Right ventricle myocardium inferior (tissue), 1 donor: ENCODE measurements at places on chromosomes 5 and 9.

GRCh38 chr9:93645149-93645889, 68.9 kb downstream of the PHF2 start:
- DNase-seq = no peak

DNA sequence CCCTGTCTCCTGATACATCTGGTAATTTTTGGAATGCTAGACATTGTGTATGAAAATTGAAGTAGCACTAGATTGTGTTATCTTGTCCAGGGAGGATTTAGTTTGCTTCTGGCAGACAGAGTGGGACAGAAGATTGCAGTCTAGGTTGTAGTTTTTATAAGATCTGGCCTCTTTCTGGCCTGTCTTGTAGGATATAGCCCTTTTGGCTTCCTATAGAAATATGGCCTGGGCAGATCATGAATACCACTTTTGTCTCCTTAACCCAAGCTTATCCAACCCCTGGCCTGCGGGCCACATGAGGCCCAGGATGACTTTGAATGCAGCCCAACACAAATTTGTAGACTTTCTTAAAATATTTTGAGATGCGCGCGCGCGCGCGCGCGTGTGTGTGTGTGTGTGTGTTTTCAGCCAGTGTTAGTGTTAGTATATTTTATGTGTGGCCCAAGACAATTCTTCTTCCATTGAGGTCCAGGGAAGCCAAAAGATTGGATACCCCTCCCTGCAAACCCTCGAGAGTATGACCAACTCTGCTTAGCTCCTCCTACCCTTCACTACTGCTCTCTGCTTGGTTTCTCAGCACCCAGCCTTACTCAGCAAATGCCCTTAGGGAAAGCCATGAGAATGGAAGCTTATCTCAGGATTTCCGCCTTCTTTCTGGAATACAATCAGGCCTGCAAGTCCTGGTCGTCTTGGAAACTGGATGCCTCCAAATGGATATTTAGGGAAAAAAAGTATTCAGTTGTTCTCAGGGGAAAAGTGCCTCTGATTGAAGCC, 26.5 kb downstream of the ANKRD33B start:
- no peak for DNase-seq

- no peak for DNase-seq
Observed at GRCh38 chr9:5511476-5511875, 1.1 kb downstream of the PDCD1LG2 start.

- peak; percentile 50 for DNase-seq
Observed at GRCh38 chr5:39461007-39461682, 36.4 kb upstream of the DAB2 start.

- no peak for DNase-seq
Observed at GRCh38 chr9:26263478-26263877, 585.2 kb upstream of the TUSC1 start.

- no peak for DNase-seq
Observed at GRCh38 chr5:175690586-175690985, 32.7 kb downstream of the HRH2 start.

DNA sequence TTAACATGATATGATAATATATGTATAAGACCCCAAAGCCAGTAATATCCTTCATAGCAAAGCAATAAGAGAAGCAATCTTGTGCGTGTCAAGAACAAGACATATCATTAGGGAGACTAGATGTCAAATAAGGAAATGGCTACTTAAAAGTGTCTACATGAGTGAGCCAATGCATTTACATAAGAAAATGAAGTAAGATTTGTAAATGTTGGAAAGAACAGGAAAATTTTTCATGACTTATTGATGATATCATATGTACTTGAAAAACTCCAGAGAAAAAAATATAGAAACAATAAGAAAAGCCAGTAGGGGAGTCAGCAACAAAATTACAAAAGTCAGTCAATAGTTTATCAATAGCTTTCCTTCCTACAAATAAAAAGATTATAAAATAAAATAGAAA, 13.8 kb upstream of the MCTP1 start:
- DNase-seq = no peak

DNA sequence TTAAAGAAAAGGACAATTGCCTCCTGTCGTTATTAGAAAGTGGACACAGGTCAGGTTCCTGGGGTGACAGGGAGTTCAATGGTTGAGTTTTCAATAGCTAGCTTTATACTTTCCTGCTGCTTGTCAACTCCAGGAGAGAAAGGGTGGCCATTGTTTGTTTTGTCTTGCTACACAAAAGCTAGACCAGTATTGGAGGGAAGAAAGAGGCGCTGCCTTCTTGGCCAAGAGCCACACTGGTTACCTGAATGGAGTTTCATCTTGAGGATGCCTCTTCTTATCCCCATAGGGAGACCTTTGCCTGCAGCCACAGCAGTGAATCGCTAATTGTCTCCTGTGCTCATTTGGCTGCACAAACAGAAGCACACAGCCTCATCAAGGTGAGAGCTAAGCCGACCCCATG, 279.4 kb upstream of the GRIA1 start:
- no peak for DNase-seq

DNA sequence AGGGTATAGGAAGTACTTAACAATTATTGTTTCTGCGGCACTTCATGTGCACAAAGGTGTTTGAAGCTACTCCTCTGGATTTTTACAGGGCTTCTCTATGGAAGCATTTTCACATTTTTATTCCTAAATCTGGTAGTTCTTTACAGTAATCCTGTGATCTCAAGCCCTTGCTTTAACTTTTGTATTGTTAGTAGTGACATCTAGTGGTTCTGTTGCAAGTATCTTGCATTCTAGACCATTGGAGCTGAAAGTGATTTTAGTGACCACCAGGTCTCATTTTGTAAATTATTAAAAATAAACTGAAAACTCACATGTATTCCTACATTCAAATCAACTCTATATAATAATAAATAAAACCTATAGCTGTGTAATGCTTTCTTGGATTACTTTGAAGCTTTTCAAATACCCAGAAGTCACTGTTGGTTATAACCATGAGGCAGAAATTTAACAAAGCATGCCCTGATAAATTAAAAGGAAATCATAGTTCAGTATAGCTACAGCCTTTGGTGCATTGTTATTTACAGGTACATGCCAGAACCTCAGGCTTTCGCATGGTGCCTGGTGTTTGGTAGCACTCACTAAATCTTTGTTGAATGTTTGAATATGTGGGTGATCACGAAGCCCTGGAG, 18.9 kb downstream of the RPS23 start:
- no peak for DNase-seq

DNA sequence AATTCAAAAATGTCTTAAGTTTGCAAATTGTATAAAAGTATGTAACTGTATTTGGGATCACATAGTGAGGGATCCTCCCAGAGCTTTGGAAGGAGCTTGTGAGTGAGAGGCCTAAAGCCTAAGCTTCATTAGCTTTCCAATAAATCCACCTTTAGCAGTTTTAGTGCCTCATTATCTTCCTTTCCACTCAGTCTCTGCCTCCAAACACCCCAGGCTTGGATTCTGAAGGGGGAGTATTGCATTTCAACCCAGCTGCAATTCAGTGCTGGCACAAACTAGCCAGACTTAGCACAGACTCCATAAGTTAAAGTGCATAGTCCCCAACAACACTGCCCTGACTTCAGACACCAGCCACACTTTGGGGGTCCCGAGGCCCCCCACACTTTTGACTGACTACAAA, 113.5 kb downstream of the SMARCA2 start:
- DNase-seq = no peak

GRCh38 chr5:55231029-55231918, 2.1 kb downstream of the CCNO start:
- DNase-seq = peak; percentile 66

- DNase-seq = no peak
Observed at GRCh38 chr5:153979028-153979783, 59.5 kb downstream of the FAM114A2 start.

DNA sequence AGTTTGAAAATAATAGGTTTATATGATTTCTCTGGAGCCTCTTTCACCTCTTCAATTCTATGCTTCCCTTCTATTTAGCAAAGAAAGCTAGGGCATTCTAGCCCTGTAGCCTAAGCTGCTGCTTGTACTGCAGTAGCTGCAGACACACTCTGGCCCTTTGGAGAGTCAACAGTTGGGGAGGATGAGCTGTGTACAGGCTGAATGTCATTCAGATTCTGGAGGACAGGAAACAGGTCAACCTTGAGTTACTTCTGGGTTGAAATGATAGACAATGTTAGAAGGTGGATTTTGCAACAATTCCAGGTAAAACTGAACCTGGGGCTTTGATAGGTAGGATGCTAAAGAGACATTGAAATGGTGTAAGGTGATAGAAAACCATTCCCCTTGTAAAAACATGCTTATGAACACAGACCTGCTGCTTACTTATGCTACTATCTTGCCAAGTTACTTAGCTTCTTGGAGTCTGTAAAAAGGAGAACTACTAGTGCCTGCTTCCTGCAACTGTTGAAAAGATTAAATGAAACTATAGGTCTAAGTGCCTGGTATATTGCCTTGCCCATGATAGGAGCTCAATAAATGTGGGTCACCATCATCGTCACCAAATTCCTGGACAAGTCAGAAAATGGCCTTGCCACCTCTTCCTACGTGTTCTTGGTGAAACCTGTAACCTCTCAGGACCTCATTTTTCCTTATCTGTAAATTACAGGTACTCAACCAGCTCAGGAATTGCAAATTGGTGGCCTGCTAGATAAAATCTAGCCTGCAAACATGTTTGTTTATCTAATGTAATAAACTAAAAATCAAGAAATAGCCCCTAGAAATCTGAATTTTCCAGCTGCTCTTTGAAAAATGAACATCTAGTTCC, 83.7 kb downstream of the GALNT10 start:
- no peak for DNase-seq

GRCh38 chr9:127974769-127975261, 6.0 kb downstream of the EEIG1 start:
- DNase-seq = no peak

- no peak for DNase-seq
Observed at GRCh38 chr9:130402243-130402642, 42.5 kb upstream of the ASS1 start.

- peak; percentile 52 for DNase-seq
Observed at GRCh38 chr9:83020327-83020726, 42.6 kb downstream of the RASEF start.

DNA sequence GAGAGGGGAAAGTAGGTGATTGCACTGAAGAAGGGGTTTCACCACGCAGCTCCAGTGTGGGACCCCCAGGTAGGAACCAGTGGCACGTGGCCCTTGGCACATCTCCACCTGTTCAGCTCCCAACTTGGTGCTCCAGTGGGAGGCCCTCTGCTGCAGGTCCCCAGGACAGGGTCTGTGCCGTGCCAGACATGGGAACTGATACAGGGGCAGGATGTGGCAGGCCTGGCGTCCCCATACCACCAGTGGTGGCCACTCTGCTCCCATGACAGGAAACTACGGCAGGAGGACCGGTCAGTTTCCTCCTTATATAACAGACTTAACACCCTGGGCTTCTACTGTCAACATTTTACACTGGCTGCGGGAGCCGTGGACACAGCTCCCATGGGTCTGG, 67.3 kb downstream of the PSMB7 start:
- peak; percentile 33 for DNase-seq

GRCh38 chr5:145236127-145236526, 599.0 kb downstream of the PRELID2 start:
- DNase-seq = no peak

GRCh38 chr5:157047898-157048297, 11.0 kb downstream of the HAVCR1 start:
- DNase-seq = no peak

- no peak for DNase-seq
Observed at GRCh38 chr5:141298376-141298775, 5.5 kb downstream of the SLC25A2 start.

DNA sequence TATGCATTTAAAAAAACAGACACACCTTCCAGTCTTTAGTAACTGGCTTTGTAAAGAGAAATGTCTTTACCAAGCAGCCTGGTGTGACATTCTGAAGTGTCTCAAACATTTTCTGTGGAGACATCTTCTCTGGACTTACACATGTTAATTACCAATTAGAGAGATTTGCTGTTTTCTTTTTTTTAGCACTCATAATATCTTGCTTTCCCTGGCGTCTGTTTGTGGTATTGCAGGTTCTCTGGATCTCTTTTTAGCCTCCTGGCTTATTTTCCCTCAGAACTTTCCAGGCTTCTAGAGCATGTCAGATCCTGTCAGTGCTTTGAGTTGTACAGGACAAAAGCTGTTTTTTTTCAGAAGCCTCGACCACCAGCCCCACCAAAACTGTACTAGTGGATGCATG, 92.5 kb downstream of the MSX2 start:
- DNase-seq = no peak

GRCh38 chr9:111691672-111692329, 30.4 kb downstream of the GNG10 start:
- no peak for DNase-seq

DNA sequence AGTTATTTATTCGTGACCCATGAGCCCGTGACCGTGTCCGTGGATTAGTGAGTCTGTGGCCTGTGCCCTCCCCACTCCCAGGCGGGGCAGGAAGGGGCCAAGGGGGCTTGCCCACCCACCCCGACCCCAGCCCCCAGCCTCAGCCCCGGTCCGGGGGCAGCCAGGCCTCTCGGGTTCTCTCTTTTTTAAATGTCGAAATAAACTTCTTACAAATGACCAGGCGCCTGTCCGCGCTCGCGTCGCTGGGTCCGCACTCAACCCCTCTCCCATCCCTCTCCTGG, 7.6 kb downstream of the BARHL1 start:
- no peak for DNase-seq

- DNase-seq = no peak
Observed at GRCh38 chr5:73284220-73284795, 111.3 kb downstream of the TMEM174 start.

GRCh38 chr9:131666774-131667173, 73.1 kb downstream of the RAPGEF1 start:
- no peak for DNase-seq

DNA sequence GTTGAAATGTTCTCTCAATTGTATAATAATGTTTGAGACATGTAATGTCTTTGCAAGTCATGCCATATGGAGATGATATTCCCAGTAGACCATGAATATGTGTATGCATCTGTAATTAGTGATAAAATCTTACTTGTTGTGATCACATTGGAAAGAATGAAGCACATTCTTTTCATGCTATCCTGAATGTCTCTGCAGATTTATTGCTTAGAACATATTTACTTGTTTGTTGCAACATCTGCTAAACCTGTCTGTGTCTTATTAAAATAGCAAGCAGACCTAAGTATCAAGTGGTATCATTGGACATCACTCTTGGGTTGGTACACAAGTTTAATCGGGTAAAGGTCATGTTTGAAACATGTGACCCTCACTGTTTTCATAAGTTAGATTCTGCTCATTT, 265.5 kb upstream of the CD180 start:
- no peak for DNase-seq

- no peak for DNase-seq
Observed at GRCh38 chr5:172858511-172858989, 24.5 kb downstream of the ERGIC1 start.

DNA sequence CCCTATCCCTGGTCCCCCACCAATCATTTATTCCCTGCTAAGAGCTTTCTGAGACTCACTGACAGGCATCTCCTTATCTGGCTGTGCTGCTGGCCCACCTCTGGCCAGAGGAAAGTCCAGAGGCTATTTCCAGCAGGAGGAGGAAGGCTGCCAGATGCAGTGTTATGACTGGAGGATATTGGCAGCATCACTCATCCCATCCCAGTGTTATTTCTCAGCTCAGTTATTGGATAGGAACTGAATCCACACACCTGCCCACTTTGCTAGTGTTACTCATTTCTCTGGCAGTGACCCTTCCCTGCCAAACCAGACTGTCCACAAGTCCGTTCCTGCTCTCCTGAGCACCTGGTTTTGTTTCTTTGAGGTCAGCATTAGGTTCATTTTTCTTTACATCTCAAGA, 228.2 kb downstream of the GRIA1 start:
- no peak for DNase-seq

- no peak for DNase-seq
Observed at GRCh38 chr5:133696782-133697507, 84.6 kb upstream of the FSTL4 start.

- DNase-seq = no peak
Observed at GRCh38 chr5:135135530-135136226, 101.7 kb upstream of the PITX1 start.
